ENCODE measurements at places on chromosomes 3 and 15.

GRCh38 chr3:179083977-179084376 is 12.4 kb upstream of the ZMAT3 start:
- no peak for DNase-seq

GRCh38 chr15:68695061-68695595 is 116.3 kb downstream of the CORO2B start:
- DNase-seq, result no peak

DNA sequence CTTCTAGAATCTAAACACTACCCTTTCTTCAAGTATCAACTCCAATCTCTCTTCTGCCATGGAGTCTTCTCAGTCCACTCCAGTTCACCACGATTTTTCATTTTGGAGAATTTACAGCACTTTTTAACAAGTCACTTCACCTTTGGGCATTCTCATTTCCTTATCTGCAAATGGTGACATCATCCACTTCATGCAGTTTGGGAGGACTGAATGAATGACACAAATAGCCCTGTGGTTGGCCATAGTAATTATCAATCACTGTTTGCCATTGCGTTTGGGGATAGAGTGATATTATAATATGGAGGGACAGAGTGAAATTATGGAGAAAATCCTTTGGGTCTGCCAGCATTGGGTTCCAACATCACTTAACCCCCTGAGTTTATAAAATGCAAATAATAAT is 38.0 kb upstream of the TM4SF1 start:
- no peak for DNase-seq

GRCh38 chr3:48507256-48508061 is 3.5 kb upstream of the SHISA5 start:
- DNase-seq, result peak; percentile 77

DNA sequence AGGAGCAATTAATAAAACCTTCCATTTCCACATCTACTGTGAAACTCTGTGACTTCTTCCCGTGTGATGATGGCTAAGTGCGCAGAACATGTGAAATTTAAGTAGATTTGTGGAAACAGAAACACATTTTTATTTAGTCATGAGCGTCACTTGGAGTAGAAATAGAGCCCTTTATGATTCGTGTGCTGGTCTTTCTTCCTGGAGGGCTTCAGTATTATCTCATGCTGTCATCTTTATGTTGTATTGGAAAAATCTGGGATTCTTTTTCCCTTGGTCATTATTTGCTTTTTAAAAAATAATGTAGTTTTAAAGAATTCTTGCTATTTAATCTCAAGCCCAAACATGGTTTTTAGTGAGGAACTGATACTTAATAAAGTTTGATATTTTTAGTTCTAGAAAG is 284.0 kb upstream of the CTDSPL start:
- no peak for DNase-seq

DNA sequence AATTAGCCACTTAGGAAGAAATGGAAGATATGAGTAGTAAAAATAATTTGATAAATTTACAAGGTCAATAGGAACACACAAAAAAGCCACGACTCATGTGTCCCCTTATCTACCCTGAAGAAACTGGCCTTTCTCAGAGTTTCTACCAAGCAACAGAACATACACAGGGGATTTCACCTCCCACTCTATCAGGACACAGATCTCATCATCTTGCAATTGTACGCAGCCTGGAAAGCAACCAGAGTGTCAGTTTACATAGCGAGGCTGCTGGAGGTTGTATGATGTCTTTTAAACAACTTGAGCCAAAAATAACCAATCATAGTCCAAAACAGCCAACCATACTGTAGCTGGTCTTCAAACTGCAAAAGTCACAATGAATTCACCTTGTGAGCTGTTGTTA is 19.7 kb upstream of the LMOD3 start:
- DNase-seq, result peak; percentile 53

GRCh38 chr15:68206711-68207151 is 1.6 kb upstream of the CALML4 start:
- DNase-seq, result no peak

- DNase-seq, result no peak
Measured at GRCh38 chr3:121574449-121574848, 6.7 kb downstream of the ARGFX start.

- DNase-seq, result peak; percentile 95
Measured at GRCh38 chr3:47009225-47010110, 30.0 kb downstream of the NBEAL2 start.

Measured in astrocyte of the spinal cord (primary cell).